ENCODE measurements at places on chromosomes 3 and 15.
A peak's percentile ranks its signal among the peaks of the same experiment; 100 is the strongest.

GRCh38 chr15:44720460-44721176, 9.3 kb downstream of the B2M start:
- no peak for DNase-seq

DNA sequence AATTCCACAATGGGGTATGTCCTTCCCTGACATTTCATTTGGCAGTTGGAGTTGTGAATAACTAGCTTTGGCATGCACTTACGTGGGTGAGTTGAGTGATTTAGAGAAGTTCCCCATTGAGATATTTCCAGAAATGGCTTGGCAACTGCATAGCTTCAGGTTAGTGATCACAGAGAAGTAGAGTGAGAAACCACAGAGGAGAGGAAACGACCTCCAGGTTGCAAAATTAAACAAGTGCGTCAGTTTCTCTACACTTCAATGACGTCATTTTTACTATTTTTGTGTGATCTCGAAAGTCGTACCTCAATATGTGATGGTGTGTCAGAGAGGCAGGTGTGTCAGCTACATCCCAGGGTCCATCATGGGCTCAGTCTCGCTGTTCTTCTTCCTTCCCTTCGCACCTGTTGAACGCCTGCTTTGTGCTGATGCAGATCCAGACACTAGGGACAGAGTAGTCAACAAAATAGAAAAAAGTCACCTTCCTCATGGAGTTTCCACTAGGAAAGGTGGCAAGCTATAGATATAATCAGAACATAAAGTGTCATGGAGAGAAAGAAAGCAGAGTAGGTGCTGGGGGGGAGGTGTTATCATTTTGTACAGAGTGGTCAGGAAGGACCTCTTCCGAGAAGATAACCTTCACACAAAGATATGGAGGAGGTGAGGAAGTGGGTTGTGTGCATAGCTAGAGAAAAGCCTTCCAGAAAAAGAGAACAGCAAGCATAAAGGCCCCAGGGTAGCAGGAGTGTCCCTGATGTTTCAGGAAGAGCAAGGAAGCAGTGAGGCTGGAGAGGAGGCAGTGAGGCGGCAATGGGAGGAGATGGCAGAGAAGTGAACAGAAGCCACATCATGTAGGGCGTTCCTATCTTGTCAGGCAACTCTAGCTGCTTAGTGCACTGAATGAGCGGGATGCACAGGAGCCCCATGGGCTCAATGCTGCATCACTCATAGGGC, 75.6 kb downstream of the MCTP2 start:
- no peak for DNase-seq

DNA sequence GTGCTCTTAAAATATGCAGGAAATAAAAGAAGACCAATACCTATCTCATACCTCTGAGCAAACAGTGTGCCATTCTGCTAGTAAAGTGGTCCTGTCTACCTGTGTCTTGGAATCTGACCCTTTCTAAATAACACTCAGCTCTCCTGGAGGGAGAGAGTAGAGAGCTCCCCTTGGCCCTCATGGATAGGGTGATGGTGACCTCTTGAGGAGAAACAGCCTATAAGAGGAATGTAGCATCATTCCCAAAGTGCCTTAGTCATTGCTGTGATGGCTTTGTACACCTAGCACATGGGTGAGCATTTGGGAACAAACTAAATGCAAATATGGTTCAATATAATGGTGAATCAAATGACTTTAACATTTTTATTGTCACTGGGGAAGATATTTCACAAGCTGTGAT, 10.0 kb downstream of the SNTN start:
- DNase-seq = peak; percentile 47

GRCh38 chr3:54968546-54969172, 40.8 kb upstream of the LRTM1 start:
- no peak for DNase-seq

GRCh38 chr3:131329774-131330173, 51.8 kb upstream of the NUDT16 start:
- no peak for DNase-seq

DNA sequence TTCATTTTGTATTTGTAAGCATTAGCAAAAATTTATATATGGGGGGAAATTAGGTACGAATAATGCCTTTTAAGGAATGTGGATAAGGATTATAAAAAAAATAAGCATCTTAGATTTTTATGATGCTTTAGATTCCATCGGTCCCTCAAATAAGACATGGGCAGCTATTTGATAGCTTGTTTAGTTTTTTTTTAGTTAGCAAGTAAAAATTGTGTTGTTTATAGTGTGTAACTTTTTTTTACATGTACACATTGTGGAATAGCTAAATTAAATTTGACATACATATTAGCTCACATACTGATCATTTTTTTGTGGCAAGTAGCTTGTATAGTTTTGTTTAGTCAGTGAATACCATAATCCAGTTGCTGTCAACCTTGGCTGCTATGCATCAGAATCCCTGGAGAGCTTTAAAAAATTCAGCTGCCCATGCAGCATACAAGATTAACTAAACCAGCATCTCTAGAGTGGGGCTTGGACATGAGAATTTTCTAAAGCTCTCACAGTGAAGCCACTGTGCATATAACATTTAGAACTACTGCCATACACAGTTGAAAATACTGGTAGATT, 53.9 kb downstream of the TMOD3 start:
- DNase-seq = no peak

- peak; percentile 48 for DNase-seq
Measured at GRCh38 chr15:42494998-42495360, 455 bp upstream of the SNAP23 start.

DNA sequence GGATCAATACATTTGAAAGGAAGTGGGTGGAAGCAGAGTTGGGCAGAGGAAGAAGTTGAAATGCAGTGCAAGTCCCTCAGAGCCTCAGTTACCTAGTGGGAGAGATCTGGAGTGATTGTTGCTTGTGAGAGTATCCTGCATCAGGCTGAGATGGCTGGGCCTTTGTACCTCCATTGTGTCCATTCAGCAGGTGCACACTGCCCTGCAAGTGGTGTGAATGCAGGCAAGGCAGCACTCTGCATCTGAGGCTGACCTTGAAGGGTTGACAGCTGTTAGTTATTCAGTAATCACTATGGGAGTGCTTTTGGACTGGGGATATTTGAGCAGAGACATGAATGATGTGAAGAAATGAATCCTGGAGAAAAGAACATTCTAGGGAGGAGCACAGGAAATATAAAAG, 25.2 kb downstream of the ATP6V1A start:
- DNase-seq = no peak

Data from D341Med (cell line).